COR-L47 (cell line): ENCODE measurements at places on chromosomes 16 and 17.

GRCh38 chr17:42274253-42274542, 2.0 kb downstream of the STAT5B start:
- DNase-seq: no peak

DNA sequence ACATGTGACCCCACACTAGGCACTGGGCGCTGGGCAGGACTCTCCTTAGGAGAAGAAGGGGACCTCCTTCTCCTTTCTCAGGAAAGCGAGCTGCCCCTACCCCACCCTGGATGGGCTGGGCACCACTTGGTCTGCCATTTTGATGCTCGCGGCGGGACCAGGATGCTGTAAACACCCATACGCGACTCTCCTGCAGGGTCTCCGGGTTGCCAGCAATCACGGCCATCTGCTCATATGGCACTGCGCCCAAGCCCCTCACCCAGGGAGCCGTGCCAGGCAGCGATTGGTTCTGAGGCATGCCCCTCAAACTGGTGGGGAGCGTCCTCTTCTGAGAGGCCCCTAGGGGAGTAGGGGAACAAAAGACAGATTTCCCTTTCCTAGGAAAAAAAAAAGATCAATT, 99.0 kb downstream of the C16orf78 start:
- DNase-seq: no peak

GRCh38 chr16:53530046-53530445, 27.0 kb upstream of the AKTIP start:
- no peak for DNase-seq

GRCh38 chr17:48722201-48722907, at the start of gene PRAC1:
PRAC1 (minus strand) TSS chr17:48722518; CDS start chr17:48722392, 126 bp downstream.
- DNase-seq: no peak

DNA sequence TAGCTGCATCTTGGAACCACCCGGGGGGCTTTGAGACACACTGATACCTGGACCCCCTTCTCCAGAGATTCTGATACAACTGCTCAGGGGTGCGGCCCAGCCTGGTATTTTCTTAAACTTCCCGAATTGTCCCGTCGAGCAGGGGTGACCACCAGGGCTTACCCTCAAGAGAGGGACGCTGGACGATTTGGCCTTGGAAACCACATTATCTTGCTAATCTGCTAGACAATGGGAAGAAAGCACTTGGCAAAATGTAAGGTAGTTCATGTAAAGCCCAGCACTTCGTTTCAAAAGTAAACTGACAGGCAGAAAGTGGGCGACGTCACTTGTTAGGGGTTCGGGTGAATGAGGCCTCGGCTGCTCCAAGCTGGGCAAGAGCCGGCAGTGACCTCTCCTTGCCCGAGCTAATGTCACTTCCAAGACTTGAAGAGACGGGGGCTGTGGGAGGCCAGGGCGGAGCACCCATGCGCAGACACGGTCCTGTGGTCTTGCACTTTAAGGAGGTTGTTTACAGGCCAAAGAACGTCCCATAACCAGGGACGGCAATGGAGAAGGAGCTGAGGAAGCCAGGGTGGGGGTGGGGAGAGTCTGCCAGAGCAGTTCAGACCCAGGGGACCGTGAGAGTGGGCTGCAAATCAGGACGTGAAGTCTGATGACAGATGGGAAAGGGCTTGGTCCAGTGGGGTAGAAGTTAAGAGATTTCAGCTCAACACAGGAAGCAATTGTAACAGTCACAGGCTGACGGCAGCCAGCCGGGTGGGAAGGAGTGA, 152.7 kb upstream of the GSE1 start:
- DNase-seq: no peak

DNA sequence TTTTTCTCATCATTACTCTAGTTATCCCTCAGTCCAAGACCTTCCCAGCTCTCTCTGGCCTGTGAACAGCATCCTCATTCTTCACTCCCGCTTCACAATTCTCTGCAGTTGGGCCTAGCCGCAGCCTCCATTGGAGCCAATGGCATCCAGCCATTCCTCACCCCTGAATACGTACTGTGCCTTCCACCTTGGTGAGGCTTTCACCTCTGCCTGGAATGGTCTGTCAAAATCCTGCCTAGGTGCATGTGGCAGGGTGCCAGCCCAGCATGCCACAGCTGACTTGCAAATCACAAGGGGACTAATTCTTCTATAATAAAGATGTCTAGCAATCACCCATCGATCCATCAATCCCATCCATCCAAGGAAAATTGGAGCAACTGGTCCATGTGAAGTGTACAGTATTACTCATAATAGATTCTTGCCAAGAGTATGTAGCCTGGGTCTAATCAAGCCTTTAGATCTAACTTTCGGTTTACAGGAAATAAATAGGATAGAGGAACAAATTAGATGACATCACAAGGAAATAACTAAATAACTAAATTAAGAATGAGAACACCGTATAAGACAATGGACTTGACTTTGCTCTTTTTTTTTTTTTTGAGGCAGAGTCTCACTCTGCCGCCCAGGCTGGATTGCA, 5.1 kb upstream of the CX3CL1 start:
- peak; percentile 1 for DNase-seq

- no peak for DNase-seq
These were observed 1.8 kb downstream of the KRTAP9-4 start for GRCh38 chr17:41251261-41251660.

DNA sequence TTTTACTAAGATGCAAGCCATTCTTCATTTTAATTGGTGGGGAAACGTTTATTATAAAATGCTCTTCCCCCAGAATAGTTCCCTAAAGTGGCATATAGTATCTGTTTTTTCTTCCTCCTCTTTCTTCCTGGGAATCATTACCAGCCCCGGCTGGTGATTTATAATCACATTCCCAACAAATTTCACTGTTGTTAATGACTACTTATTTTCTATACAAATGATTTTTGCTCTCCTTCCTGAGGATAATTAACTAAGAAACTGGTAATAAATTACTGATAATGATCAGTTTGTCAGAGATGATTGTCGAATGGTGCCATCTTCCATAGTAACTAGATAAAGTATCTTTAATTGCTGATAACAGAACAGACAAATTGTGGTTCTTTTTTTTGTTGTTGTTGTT, 785.5 kb upstream of the RBFOX1 start:
- no peak for DNase-seq

GRCh38 chr16:15553313-15554088, 89.5 kb downstream of the MARF1 start:
- DNase-seq: no peak

DNA sequence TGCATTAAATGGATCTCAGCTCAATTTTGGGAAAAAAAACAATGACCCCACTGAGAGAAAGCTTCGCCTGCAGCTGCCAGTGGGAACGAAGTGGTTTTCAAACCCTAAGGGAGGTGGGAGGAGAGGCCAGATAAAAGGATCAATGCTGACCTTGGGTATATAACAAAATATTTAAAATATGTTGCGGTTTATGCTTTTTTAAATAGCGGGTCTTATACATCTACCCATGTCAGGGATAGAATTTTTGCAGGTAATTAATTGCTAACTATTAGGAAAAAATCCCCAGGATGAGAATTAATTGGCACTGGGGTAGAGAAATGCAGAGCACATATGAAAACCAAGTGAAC, 10.9 kb upstream of the FOXF1 start:
- no peak for DNase-seq

- no peak for DNase-seq
These were observed 54.8 kb downstream of the GPATCH8 start for GRCh38 chr17:44448412-44448811.

GRCh38 chr17:59151006-59151405, 4.0 kb downstream of the SKA2 start:
- DNase-seq: no peak

DNA sequence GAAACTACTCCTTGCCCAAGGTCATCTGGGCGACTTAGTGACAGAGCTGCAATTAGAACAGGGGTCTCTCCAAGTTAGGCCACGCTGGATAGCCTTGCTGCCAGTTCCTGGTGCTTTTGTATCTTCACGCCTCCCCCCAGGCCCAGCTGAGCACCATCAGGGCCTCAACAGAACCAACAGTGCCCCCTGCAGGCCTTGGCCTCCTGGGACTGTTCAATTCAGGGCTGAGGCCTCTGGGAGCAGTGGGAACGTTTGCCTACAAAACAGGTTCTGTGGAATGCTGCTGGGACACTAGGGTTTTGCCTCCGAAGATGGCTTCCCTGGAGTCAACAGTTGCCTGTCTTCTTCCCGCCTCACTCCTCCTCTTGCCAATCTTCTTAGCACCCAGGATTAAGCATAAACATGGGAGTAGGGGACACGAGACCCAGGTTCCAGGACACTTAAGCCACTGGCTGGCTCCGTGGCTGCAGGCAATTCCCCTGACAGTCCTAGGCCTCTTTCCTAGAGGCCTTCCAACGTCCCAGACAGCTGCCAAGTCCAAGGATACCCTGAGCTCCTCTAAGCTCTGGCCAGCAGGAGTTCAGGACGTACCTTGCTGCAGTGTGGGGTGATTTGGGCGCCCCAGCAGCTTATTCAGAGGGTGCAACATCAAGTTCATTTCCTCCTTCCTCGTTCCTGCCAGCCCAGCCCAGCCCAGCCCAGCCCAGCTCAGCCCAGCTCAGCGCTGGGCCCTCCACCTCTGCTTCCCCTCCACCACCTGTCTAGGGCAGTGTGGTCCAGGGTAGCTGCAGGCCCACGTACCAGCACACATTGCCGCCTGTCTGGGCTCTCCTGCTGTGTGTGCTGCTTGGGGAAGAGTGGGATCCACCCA, 246.6 kb upstream of the RPL38 start:
- DNase-seq: no peak

DNA sequence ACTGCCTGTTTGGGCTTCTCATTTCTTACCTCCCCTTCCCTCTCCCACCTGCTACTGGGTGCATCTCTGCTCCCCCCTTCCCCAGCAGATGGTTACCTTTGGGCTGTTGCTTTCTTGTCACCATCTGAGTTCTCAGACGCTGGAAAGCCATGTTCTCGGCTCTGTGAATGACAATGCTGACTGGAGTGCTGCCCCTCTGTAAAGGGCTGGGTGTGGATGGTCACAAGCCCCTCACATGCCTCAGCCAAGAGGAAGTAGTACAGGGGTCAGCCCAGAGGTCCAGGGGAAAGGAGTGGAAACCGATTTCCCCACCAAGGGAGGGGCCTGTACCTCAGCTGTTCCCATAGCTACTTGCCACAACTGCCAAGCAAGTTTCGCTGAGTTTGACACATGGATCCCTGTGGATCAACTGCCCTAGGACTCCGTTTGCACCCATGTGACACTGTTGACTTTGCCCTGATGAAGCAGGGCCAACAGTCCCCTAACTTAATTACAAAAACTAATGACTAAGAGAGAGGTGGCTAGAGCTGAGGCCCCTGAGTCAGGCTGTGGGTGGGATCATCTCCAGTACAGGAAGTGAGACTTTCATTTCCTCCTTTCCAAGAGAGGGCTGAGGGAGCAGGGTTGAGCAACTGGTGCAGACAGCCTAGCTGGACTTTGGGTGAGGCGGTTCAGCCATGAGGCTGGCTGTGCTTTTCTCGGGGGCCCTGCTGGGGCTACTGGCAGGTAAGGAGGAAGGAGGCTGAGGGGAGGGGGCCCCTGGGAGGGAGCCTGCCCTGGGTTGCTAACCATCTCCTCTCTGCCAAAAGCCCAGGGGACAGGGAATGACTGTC, at the start of gene CD68:
TSS of gene CD68 (plus strand) at position 638 of the 833 bp plus-strand sequence. CDS start at position 678, 40 bp downstream.
- no peak for DNase-seq

DNA sequence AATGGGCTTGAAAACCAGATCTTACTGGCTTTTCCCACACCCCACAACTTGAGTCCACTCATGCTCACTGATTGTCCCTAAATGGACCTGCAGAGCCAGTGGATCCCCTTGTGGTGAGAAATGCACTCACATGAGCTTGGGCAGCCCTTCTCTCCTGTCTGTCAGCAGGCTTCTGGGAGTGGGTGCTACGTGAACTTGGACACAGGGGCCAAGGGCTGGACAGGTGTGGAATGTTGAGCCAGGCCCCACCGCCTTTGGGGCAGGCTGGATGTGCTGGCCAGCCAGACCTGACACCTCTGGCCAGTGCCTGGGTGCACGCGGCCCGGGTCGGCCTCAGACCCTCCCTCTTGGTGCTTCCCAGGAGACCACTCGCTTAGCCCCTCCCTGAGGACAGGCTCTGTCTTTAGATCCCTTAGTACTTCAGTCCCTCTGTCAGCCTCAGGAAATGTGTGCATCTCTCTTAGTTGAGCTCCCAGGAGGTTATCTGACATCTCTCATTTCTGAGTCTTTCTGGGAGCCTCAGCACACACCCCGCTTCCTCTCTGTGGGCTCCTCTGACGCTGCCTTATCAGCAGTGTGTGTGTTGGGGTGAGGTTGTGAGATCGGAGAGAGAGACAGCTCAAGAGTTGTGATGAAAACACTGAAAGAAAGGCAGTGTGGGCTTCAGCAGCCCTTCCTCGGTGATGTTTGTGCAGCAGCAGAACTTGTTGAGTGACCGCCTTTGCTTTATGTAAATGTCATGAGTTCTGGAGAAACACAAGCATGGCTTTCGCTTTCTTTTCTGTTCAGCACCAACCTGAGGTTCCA, 117.0 kb downstream of the RAB11FIP4 start:
- no peak for DNase-seq

GRCh38 chr16:11892761-11893160, 23.0 kb downstream of the GSPT1 start:
- DNase-seq: no peak

DNA sequence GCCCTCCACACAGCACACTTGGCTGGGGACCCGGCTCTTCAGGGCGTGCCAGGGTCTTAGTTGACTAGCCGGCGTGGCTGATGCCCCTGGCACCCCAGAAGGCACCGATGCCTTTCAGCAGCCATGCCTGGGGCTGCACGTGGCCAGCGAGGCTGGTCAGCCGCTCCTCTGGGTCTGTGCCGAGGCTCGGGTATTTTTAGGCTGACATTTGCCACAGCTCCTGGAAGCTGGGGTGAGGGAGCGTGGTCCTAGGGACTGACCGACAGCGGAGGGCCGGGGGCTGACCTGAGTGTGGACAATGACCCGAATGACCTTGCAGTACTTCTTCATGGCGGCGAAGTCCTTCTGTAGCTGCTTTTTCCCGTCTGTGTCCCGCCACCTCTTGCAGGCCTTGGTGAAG, 3.9 kb downstream of the RPL3L start:
- no peak for DNase-seq

DNA sequence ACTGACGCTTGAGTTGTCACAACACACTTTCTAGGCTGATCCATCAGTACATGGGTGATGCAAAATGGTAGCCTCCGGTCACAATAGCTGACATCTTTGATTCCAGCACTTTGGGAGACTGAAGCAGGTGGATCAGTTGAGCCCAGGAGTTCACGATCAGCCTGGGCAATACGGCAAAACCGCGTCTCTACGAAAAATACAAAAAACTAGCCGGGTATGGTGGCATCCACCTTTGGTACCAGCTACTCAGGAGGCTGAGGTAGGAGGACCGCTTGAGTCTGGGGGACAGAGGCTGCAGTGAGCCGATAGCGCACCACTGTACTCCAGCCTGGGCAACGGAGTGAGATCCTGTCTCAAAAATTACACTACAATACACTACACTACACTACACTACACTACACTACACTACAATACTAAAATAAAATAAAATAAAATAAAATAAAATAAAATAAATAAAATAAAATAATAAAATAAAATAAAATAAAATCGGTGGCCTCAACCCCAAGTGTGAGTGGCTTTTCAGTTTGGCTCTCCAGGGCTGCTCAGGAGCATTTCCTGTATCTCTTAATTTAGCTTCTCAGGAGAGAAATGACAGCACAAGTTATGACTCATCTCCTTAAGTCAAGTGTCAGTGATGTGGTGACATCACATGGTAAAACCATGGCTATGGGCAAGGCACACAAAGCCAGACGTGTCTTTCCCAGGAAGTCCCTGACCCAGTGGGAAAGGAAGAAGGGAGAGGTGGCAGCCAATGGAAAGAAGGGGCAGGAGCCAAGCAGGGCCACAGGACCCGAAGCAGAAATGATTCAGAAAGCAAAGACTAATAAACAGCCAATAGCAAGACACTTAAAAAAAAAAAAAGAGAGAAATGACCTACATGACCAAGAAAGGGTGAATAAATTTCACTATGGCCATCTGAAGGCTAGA, 75.3 kb upstream of the TBC1D3K start:
- no peak for DNase-seq

GRCh38 chr17:77212833-77213777, 72.3 kb downstream of the SEC14L1 start:
- no peak for DNase-seq
